ENCODE measurements at places on chromosomes 16 and 17.

- no peak for DNase-seq
Observed at GRCh38 chr17:2414446-2415064, 13.7 kb upstream of the MNT start.

GRCh38 chr17:47278561-47278960, 24.9 kb downstream of the ITGB3 start:
- no peak for DNase-seq

DNA sequence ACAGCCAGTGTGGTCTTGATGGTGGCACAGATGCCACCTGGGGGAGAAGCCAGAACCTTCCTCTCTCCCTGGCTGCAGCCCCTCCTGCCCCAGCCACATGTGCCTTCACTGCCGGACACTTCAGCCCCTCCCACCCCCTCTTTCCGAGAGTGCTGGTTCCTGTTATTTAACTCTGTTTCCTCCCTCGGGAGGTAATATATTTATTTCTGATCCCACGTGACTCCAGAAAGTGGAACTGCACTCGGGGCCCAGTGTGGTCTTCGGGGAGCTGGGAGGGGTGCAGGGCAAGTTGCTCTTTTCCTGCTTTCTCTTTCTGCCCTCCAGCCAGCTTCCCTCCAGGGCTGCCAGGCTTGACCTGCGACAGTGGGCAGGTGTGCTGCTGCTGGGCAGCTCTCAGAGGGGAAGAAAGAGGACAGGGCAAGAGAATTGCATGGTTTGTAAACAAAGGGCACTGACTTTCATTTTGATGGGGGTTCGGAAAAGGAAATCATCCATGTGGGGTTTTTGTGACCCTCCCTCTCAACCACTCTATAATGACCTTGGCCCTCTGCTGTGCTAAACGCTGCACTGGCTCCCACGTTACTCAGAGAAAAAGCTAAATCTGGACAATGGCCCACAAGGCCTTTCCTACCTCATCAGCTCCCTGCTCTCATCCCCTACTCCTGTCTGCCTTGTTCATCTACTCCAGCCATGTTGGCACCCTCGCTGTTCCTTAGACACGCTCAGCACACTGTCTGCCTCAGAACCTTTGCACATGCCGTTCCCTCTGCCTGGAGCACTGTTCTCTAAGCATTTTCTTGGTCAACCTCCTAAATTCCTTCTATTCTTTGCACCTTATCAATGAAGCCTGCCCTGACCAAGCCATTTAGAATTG, 8.2 kb upstream of the CIITA start:
- DNase-seq: no peak

DNA sequence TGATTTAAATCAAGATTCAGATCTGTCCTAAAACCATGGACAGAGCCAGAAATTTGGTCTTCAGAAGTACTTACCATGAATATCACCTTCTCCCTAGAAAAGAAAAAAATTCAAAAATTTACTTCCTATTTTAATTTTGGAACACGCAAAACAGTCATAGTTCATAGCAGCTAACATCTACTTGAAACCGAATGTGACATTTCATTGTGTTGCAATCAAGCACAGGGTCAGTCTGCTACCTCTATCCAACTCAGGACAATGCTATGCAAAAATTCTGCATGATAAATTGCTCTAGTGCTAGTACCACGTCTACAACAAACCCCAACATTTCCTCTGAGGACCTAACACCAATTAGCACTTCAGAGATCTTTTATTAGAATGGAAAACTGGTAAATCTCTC, 7.7 kb downstream of the JPT1 start:
- no peak for DNase-seq

GRCh38 chr17:35797918-35798317, 2.5 kb upstream of the MMP28 start:
- DNase-seq: no peak

DNA sequence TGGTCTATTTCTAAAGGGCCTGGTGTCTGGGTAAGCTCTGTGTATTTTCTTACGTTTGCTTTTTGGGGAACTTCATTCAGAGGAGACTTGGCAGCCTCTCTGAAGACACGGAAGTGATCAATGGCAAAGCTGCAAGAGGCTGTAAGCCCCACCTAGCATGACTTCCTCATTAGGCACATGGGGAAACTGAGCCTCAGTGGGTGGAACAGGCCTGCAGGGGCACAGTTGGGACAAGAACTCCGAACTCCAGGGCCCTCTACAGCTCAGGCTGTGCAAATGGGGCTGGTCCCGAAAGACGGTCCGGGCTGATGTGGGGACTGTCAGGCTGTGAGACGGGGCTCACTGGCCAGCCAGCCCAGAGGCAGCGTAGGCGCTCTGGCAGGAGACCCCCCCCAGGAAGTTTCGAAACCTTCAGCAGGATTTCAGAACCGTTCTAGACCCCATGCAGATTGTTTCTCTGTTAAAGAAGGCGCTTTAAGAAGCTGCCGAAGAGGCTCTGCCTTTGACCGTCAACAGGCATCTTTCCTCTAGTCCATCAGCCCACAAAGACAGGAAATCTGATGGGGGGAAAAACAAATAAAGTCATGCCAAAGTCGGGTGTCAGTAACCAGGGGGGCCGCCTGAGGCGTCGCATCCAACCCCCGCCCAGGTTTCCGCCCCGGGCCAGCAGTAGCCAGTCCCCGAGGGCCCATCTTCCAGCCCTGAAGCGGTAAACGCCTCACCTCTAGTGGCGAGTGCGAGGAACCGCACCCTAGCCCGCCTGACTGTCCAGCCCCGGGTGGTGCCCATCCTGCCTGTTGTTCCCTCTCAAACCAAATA, 79.8 kb upstream of the TBC1D3K start:
- DNase-seq: peak; percentile 13

Data from activated CD8-positive, alpha-beta memory T cell treated with anti-CD3 and anti-CD28 coated beads for 4 hours (primary cell).